ENCODE measurements at places on chromosomes 2 and 18. TPM values are rescaled to one million over a fixed set of nuclear protein-coding genes. Genes with fewer than 3 reads are reported as not detected.

- no peak for DNase-seq
- peaks cover 4% of the 10 kb centered on the region for H3K36me3 ChIP-seq
- H3K4me1 ChIP-seq: peaks cover 3% of the 10 kb centered on the region
- H3K4me3 ChIP-seq: no peak overlapping the region
- no peaks in the 10 kb centered on the region for H3K27me3 ChIP-seq
Observed at GRCh38 chr2:186641132-186641806, 51.4 kb downstream of the ITGAV start.

GRCh38 chr2:149651229-149651628, 63.7 kb upstream of the MMADHC start:
- DNase-seq: no peak
- H3K36me3 ChIP-seq: no peaks in the 10 kb centered on the region
- H3K27me3 ChIP-seq: no peaks in the 10 kb centered on the region
- H3K27ac ChIP-seq: no peak overlapping the region
- H3K4me1 ChIP-seq: peaks cover 9% of the 10 kb centered on the region
- H3K4me3 ChIP-seq: no peak overlapping the region

The TPO gene
- not detected for total RNA-seq

The C2orf15 gene
- under 0.01 TPM for total RNA-seq

The KIDINS220 gene
- total RNA-seq: 91.7 TPM

All from fibroblast of lung (primary cell).